Stimulated activated CD8-positive, alpha-beta memory T cell treated with anti-CD3 and anti-CD28 coated beads, Interleukin-2, amount 100 ng/mL, for 1 hour (primary cell): ENCODE measurements at places on chromosomes 5 and 9.

DNA sequence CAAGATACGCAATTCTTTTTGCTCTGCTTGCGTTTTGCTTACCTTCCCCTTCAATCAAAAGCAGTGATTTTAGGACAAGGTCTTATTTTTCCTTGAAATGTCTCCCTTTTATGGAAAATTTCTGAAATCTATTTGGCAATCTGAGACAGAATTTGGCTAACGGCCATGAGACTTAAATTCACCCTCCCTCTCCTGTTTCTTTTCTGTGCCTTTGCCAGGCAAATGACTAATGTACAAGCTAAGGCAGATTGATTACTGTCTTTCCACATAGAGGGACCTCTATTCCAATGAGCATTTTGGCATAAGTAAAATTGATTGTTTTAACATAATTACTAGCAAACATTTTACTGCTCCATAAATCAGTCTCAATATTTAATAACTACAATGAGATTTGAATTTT, 31.7 kb downstream of the FAM81B start:
- DNase-seq = no peak

DNA sequence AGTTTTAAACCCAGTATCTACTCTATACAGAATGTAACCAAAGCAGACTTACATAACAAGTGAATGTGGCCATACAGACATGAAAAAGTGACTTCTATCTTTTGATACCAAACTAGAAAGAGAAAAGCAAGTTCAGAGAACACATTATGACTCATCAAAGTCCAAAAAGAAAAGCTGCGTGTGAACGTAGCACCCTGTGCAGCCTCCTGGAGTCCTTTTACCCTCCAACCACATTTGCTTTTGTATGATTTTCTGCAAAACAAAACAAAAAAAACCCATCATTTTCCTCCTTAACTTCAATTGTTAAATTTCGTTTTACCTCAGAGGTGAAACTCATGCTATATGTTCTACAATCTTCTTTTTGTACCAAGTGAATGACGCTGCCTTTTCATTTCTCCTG, 2.8 kb upstream of the SMARCA2 start:
- no peak for DNase-seq

- no peak for DNase-seq
Observed at GRCh38 chr5:31941151-31941755, 232.9 kb downstream of the GOLPH3 start.

DNA sequence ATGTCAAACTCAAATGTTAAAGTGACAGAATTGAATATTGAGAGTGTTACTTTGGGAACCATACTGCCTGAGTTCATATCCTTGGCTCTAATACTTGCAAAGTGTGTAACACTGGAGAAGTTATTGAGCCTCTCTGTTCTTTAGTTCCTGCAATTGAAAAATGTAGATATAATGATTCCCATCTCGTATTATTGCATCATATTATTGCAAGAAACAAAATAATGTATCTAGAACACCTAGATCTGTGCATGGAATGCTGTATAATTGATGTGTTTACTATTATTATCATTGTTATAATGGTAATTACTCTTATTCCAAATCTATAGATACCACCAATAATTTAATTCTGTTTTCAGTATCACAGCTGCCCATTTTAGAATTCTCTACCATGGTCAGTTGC, 310.3 kb downstream of the GABRG2 start:
- no peak for DNase-seq

GRCh38 chr9:136995772-136996311, 526 bp downstream of the CLIC3 start:
- DNase-seq = no peak

DNA sequence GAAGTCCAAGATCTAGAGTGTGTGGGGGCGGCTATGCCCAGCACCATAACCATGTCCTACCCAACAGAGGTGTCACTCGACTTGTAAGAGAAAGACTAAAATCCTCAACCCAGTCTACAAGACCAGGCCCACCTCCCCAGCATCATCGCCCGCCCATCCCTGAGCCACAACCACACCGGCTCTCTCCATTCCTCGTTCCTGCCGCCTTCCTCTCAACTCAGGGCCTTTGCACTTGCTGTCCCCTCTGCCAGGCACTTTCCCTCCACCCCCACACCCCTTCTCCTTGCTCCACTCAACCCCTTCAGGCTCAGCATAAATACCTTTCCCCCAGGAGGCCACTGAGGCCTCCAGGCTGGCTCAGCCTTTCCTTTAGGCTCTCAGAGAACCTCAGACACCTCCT, 69.3 kb downstream of the PAX5 start:
- DNase-seq = no peak

DNA sequence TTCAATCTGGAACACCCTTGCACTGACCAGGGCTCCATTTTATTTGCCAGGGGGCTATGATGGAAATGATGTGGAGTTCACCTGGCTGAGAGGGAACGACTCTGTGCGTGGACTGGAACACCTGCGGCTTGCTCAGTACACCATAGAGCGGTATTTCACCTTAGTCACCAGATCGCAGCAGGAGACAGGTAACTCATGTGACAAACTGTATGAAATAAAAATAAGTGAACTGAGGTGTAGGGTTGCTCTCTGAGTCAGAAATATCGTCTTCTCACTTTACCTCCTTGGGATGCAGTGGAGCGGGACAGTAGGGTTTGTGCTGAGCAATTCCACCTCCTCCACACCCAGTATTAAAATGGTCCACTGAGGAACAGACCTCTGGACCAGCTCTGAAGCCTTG, 22.1 kb downstream of the GABRP start:
- no peak for DNase-seq

DNA sequence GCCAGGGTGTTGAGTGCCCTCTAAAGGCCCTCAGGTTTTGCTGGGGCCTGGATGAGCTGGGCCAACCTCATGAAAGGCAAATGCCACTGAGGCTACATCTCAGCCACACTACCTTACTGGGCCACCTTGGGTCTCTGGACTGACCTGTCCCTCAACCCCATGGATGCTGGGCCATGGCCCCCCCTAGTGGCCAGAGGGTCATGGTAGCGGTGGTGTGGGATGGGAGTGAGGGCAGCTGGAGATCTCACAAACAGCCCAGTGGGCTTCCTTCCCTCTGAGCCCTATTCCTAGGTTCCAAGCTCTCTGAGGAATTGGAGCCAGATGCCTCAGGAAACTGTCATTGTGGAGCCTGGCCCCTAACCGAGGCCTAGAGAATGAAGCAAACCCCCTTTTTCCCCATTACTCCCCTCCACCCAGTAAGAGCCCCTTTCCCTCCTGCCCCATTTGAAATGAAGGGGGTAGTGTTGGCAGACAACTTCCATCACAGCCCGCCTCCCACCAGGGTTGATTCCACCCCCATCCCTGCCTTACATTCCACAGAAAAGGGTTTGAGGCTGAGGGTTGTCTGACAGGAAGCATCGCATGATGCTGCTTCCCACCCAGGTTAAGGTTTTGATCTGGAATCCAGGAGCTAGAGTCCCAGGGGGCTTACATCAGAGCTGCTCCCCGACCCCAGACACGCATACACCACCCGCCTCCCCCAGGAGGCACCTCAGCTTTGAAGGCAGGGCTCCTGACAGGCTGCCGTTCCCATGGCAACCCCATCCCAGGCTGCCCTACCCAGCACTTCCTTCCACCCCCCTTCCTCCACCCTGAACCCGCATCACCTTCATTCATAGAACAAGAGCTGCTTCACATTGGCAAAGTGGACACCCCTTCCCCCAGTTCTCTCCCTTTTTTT, 63.9 kb downstream of the PCDH1 start:
- DNase-seq = peak; percentile 4

DNA sequence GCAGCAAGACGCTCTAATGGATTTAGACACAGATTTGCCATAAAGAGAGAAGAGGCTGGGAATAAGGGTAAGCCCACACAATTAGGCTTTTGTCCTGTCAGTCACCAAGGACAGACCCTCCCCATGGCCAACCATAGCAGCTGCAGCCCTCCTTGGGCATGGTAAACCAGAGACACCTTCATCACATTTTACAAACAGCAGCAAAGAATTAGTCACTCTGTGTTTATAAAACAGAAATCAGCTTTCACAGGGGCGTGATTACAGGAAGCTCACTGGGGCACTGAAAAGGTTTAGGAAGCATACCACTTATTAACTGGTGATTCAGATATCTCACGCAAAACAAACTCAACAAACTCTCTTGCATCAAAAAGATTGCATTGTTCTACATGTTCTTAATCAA, 37.3 kb upstream of the ZNF622 start:
- no peak for DNase-seq

- no peak for DNase-seq
Observed at GRCh38 chr9:110984890-110985437, 53.3 kb downstream of the LPAR1 start.

- DNase-seq = no peak
Observed at GRCh38 chr5:13739479-13739878, 205.0 kb downstream of the DNAH5 start.

- no peak for DNase-seq
Observed at GRCh38 chr5:133274597-133274935, 222.8 kb downstream of the HSPA4 start.

DNA sequence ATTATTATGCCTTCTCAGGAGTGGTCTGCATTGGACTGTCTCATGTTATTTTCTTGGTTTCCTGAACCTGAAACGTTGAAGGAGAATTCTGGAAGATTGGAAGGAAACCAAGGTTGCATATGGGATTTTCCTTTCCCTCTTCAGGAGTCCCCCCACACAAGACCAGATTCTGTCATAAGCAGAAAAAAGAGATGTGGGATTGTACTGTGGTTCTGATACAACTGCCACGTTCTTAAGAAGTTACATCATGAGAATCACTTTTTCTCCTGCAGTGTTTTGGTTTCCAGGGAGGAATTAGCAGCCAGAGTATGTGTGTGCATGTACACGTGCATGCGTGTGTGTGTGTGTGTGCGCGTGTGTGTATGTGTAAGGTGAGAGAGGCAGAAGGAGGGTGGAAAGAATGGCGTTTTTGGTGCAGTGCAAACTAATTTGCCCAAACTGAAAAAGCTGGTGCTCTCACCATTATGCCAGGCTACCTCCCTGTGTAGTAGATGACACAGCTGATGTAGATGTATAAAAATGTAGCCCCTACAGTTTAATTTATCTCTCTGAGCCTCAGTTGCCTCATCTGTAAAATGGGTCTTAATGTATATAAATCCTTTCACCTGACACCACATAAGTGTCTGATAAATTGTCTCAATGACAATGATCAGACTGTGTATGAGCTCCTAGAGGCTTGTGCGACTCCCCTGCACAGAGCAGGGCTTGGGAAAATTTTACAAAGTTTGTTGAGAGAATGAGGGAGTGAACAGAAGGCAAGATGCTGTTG, 38.6 kb downstream of the RALGPS1 start:
- no peak for DNase-seq

DNA sequence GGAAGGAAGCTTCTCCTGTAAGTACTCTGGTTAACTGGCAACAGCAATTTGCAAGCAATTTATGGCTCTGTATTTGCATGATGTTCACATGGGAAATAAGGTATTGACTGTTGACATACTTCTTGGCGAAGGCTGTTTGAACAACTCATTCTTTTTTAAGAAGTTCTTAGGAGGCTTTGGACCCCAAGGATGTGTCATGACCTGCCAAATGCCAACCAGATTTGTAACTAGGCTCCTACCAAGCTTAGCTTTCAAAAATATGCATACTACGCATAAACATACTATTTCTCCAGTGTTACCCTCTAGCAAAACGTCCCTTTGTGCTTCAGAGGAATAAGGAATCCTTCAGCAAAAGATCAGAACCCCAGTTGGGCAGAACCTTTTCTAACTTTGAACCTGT, 165.2 kb upstream of the MSX2 start:
- no peak for DNase-seq

DNA sequence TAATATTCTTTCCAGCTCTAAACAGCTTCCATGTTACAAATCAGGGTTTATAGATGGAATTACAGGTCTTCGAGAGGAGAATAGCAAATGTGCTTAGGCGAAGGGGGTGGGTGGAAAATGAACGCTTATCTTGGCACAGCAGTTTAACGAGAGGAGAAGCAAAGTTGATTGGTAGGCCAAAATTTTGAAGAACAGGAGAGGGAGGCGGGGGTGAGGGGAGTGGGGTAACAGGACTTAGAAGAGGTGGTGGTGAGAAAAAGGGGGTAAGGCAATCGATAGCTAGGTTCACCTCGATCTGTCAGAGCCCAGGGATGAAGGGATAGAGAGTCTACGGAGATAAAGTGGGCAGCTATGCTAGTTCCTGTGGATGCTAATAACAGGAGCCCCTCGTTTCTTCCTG, 764 bp downstream of the ANKRA2 start:
- no peak for DNase-seq

GRCh38 chr5:14445013-14445412, 136.6 kb upstream of the OTULINL start:
- no peak for DNase-seq

GRCh38 chr5:41817625-41818301, 52.5 kb downstream of the OXCT1 start:
- DNase-seq = no peak

DNA sequence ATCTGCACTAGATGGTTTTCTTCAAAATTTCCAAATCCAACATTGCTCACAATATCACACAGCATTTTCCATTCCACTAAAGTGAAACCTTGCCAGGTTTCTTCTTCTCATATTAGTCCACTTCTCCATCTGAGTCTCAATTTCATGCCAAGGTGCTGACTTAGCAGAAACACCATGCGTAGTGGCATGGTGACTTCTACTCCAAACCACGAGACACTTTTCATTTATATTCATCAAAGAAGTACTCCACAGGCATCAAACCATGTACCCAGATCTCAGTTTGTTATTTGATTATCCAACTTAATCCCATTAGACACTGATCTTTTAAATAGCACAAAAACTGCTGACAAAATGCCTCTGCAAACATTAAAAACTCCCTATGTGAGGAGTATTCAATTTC, 233.4 kb upstream of the ITGA1 start:
- DNase-seq = no peak

- DNase-seq = no peak
Observed at GRCh38 chr9:90808398-90808797, 6.8 kb downstream of the SYK start.

DNA sequence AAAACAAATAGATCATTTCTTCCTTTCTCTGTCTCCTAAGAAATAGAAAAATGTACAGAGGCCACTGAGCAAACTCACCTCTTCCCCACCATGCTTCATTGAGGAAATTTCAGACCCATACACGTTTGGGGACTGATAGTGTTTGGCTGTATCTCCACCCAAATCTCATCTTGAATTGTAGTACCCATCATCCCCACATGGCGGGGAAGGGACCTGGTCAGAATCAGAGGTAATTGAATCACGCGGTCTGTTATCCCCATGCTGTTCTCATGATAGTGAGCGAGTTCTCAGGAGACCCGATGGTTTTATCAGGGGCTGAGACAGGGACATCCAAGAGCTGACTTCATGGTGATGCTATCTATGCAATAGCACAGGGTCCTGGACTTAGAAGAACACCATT, 1655.8 kb downstream of the MAT2B start:
- no peak for DNase-seq

DNA sequence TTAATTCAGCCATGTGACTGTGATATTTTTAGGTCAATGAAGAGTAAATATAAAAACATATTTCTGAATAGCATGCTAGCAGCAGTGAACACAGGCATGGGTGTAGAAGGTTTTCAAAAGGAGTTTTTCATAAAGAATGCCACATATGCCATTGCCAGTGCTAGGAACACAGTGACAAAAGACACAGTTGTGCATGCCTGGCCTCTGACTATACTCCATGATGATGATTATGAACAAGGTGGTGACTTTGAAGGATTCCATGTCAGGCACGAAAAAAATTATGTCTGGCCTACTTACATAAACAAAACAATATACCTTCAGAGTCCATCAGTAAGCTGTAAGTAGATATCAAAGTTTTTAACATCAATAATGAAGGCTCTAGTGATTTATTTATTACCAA, 438.7 kb downstream of the TLE1 start:
- no peak for DNase-seq

GRCh38 chr9:121855476-121855875, 204.0 kb downstream of the DAB2IP start:
- DNase-seq = no peak

- DNase-seq = no peak
Observed at GRCh38 chr5:171663311-171664085, 122.1 kb upstream of the SMIM23 start.
